ENCODE measurements at places on chromosomes 3 and 15.

DNA sequence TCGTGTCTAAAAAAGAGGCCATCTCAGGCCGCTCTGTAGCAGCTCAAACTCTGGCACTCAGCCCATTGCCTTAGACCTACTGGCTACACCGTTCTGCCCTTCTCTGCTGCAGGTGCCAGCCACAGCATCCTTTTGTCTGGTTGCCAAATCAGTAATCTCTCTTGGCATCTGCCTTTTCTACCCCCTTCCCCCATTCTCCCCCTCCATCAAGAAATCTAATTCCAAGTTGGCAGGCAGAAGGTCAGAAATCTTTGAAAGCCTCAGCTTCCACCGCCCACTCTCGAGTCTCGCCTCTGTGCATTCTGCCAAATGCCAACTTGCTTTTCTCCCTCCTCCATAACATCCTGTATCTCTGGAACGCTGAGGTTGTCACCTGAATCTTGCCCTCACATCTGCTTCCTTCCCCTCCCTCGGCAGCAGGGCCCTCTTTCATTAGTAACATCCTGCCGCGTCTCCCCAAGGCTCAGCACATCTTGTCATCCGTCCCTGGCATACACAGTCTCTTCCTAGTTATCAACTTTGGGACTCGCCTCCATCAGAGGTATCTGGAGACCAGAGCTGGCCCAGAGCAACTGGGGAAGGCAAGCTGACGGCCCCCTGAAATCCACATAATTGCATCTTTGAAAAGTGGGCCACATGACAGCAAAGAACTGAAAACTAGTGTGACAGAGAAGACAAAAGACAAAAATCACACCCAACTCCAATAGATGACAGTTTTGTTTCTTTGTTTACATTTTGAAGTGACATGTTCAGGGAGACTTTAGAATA lies 312.0 kb upstream of the CCDC54 start:
- DNase-seq = no peak

DNA sequence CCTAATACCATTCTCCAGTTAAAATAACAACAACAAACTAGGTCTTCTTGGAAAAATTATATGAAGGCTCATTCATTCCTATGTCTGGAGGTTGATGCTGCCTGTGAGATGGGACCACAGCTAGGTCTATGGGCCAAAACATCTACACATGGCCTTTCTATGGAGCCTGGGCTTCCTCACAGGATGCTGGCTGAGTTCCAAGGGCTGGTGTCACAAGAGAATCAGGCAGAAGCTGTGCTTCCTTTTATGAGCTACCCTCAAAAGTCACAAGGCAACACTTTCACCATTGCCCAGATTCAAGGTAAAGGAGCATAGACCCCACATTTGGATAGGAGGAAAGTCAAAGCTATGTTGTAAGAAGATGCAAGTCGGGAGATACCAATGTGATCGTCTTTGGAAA lies 4.6 kb upstream of the RTP2 start:
- no peak for DNase-seq

DNA sequence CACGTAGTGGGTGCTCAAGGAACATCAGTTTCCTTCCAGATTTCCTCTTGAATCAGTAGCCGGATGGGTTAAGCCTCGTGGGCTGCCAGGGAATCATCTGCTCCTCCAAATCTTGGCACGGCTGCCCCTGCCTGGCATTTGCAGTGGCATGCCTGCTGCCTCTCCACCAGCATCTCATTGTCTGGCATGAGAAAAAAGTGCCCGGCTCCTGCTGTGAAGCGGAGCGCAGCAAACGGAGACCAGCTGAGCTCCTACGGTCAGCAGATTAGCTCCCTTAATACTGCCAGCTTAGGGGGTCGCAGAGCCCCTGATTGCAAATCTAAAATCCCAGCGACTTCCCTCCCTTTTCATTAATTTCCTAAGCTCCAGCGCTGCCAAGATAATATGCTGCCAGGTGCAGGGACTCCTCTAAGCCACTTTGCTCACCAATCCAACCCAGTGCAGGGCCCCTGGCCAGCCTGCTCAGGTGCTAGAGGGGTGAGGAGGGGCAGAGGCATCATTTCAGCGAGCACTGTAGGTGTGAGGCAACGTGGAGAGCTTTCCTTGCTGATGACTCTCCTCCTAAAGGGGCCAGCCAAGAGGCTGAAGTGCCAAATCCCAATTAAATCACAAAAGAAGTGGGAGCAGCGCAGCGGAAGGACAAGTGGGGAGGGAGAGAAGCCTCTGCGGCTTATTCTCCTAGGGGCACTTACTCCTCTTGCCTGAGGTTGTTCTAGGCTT lies 49.6 kb upstream of the ST8SIA2 start:
- DNase-seq = no peak

DNA sequence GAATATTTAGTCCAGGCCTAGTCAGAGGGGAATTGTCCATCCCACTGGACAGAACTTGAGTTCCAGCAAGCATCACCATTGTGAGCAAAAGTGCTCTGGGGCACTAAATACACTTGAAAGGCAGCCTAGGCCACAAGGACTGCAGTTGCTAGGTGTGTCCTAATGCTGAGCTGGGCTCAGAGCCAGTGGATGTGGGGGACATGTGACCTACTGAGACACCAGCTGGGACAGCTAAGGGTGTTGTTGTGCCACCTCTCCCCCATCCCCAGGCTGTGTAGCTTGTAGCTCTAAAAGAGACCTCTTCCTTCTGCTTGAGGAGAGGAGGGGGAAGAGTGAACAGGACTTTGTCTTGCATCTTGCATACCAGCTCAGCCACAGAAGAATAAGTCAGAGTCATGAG lies 120.9 kb downstream of the DTWD1 start:
- no peak for DNase-seq

DNA sequence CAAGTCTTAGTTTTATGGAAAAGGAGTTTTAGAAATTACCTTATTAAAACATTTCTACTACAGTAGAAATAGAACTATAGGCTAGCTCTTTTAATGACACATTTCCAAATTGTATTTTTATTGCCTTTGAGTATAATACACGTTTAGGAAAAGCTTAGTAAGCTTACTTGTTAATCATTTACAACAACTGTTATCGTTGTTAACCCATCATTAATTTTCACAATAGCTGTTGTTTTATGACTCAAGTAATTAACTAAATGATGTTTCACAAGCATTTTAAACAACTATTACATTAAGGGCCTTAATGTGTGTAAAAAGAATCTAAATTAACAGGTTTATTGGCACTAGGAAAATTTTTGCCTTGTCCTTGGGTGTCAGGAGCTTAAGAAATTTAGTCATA lies 120.5 kb upstream of the THRB start:
- DNase-seq = no peak

- no peak for DNase-seq
Observed at GRCh38 chr15:67180514-67181191, 73.8 kb downstream of the AAGAB start.

DNA sequence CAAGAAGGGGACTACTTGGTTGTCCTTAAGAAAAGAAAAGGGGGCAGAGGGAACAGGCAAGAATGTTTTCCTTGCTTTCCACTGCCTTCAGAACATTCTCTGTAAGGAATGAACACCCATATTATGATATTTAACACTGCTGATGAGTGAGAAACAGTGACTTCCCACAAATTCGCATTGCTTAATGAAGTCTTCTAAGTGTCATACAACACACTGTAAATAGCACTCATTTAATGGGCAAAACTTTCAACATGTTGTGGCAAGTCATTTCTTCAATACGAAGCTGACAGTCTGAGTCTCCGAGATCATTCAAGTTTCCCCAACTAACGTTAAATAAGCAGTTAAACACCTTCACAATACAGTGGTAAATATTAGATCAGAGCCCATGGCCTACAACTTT lies 464.4 kb downstream of the SHQ1 start:
- no peak for DNase-seq

GRCh38 chr3:119293105-119293870 lies 895 bp upstream of the ARHGAP31 start:
- no peak for DNase-seq

GRCh38 chr15:39267685-39268084 lies 313.2 kb upstream of the THBS1 start:
- DNase-seq = no peak

- peak; percentile 24 for DNase-seq
Observed at GRCh38 chr3:49998326-49998725, 58.4 kb downstream of the RBM6 start.

DNA sequence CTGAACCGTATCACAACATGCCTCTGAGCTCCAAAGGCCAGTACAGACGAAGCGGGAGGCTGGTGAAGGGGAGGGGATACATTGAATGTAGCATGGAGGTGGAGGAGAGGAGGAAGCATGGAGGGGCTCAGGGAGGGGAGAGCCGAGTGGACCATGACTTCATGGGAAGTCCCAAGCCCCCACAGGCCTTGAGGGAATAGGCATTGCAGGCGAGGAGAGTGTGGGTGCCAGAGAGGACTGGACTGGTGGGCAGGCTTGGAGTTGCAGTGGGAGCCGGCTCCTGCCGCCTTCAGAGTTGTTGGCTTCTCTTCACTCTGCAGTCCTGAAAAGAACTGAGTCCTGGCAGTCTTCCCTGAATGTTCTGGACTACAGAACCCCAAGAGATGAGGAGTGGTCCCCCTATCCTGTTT lies 3.3 kb upstream of the RNU6-1 start:
- no peak for DNase-seq

GRCh38 chr3:108190346-108190745 lies 31.9 kb downstream of the IFT57 start:
- DNase-seq = no peak

GRCh38 chr15:56996093-56996492 lies 77.6 kb downstream of the TCF12 start:
- DNase-seq = no peak

- DNase-seq = no peak
Observed at GRCh38 chr3:148221303-148221702, 476.4 kb upstream of the AGTR1 start.

- DNase-seq = no peak
Observed at GRCh38 chr3:157104521-157104920, 55.4 kb downstream of the CCNL1 start.

DNA sequence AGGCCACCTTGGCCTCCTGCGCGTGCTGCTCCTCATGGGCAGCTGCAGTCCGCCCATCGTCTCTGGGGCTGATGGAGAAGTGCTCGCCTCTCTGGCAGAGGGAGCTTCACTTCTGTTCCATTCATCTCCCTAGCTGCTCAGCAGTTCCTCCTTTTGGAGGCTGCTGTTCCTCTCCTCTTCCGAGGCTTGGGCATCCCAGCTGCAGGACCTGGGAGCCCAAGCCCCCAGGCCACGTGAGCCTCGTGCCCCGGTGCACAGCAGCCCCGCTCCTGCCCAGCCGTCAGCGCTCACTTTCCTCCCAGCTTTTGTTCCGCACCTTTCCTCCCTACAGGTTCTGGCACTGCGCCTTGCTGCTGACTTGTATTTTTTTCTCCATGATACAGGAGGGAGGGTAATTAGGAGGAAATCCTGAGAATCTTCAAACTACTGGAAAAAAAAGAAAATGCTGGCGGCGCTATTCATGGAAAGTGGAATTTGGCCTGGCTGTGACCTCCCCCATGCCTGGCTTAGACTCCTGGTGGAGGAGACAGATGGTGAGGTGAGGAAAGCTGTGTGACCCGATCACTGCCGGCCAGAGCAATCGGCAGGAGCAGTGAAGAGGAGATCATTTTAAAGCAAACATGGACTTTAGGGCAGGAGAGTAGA lies 210.1 kb downstream of the CHST2 start:
- no peak for DNase-seq

DNA sequence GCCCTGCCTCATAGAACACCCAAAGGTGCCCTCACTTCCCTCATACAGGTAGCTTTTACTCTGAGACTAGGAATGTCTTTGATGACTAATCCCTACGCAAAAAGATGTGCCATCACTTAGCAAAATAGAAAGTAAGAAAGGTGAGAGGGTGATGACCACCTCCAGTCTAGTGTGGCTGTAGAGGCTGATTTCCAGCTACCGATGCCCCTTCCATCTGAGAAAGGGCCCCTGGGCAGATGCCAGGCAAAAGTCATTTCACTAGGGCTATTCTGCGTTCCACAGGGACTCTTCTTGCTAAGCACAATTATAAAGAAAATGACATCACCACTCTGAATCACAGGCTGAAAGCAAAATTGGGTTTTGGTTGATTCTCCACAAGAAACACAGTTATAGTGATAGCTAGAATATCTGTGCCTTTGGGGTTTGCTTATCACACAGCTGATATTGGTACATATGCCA lies 77.4 kb downstream of the RBPMS2 start:
- DNase-seq = no peak

GRCh38 chr3:27589795-27590194 lies 105.6 kb upstream of the SLC4A7 start:
- DNase-seq = no peak

Data from GM04504 (cell line).